ENCODE measurements at places on chromosomes 1 and 21.

- no peak for DNase-seq
These were observed 152.8 kb downstream of the ZSCAN20 start for GRCh38 chr1:33624991-33625870.

- no peak for DNase-seq
These were observed 73.1 kb downstream of the PRKAB2 start for GRCh38 chr1:147099192-147099591.

DNA sequence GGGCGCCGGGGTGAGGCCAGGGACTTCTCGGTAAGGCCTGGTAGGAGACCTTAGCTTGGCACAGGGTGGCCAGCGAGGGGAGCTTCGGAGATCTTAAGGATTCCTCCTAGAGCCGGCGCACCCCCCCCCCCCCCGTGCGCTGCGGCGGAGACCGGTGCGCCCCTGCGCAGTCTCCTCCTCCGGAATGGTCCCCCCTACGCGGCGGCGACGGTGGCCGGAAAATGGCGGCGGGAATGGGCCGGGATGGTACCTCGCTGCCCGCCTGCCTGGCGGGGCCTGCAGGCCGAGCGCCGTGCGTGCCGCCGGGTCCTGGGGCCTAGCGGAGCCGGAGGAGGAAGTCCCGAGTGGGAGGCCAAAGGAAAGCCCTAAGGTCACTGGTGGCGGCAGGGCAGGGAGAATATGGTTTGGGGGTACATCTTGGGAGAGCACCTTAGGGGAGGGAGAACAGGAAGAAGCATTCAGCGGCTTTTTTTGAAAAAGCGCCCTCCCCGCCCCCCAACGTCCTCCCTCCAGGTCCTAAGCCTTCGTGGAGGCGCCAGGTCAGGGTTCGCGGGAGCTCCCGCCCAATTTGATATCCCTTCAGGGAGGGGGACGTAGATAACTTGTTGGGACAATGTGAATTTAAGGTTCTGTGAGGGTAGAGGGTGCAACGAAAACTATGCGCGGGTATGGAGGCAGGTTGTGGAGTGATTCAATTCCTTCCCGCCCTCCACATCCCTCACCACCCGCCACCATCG lies 429 bp downstream of the SRRM1 start:
- DNase-seq = peak; percentile 45

GRCh38 chr1:154384650-154385489 lies 20.3 kb upstream of the IL6R start:
- DNase-seq = no peak

DNA sequence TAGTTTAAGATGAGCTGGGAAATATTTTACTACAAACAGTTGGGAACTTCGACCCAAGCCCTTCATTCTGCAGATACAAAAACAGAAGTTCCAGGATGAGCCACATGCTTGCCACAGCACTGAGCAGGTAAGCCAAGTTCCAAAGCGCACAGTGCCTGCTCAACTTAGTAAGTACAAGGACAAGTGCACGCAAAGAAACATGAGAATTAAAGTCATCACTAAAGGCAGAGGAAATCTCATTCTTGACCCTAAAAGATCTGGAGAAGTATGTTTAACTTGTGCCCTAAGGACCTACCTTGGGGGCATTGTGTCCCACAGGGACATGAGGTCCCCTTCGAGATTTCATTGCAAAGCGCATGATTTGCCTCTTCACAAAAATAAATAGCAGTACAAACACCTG lies 1.2 kb upstream of the UBAP2L start:
- DNase-seq = no peak

- DNase-seq = no peak
These were observed 95.5 kb upstream of the TPTE start for GRCh38 chr21:10425856-10426255.

DNA sequence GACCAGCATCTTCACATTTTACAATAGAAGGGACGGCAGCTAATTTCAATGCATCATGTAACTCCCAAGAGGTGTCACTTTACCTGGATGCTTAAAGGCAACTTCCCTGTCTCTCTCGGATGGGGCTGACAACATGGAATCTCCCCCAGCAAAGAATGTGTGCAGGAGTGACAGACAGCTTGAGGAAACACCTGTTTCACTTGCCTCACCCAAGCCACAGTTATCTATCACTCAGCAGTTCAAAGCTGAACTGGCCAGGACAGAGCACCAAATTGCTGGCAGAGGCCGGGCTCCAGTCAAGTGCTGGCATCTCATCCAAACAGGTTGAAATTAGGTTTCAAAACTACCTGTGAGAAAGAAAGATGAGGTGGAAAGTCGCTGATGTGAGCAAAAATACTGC lies 538.0 kb upstream of the PLXNA2 start:
- no peak for DNase-seq

DNA sequence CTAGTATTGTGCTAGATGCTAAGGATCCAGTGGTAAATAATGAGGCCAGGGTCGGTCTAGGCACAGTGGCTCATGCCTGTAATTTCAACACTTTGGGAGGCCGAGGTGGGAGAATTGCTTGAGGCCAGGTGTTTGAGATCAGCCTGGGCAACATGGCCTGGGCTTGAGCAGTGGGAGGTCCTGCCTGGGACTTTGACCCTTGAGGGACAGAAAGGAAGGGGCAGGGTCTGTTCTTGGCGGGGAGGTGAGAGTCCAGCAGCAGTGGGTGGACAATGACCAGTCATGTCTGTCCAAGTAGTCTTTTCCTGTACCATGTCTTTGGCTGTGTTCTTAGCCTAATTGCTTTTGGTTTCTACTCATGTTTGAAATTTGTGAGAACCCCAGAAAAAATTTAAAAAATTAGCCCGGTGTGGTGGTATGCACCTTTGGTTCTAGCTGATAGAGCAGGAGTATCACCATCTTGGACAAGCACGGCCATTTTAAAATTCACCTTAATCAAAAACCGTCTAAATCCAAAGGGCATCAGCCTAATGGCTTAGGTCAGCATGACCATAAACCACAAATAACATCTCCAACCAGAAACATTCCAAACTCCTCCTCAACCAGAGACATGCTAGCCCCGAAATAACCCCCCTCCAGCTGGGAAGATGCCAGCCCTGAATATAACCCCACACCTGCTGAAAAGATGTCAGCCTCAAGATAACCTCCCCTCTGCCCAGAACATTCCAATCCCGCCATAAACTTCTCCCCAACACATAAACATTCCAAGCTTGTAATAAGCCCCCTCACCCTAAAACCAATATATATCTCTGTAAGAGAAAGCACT lies 6.8 kb upstream of the AK2 start:
- DNase-seq = no peak

- DNase-seq = no peak
These were observed 513.0 kb downstream of the PTPRC start for GRCh38 chr1:199151634-199152425.

DNA sequence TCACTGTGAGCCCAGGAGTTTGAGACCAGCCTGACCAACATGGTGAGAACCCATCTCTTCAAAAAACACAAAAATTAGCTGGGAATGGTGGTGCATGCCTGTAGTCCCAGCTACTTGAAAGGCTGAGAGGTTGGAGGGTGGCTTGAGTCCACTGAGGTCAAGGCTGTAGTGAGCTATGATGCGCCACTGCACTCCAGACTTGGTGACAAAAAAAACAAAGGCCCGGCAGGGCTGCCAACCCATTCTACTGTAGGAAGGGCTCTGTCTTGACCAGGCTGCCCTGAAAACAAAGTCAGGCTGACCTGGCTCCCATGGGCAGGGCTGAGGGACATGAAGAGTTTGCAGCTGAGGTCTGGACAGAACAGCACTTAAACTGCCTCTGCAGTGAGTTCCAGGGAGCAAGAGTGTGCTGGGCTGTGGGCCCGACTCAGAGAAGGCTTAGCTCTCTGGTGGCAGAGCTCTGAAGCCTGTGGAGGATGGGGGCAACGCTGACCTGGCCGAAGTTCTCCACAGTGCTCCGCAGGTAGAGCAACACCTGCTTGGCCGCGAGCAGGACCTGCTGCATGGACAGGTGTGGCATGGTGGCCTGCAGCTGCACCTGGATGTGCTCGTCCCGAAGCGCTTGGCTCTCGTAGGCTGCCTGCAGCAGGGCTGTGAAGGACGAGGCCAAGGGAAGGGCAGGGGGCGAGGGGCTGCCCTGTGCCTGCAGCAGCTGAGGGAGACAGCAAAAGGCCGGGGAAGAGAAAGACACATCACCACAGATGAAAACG lies 42.4 kb downstream of the URB1 start:
- no peak for DNase-seq

- no peak for DNase-seq
These were observed 71.8 kb upstream of the PKN2 start for GRCh38 chr1:88612292-88612691.

DNA sequence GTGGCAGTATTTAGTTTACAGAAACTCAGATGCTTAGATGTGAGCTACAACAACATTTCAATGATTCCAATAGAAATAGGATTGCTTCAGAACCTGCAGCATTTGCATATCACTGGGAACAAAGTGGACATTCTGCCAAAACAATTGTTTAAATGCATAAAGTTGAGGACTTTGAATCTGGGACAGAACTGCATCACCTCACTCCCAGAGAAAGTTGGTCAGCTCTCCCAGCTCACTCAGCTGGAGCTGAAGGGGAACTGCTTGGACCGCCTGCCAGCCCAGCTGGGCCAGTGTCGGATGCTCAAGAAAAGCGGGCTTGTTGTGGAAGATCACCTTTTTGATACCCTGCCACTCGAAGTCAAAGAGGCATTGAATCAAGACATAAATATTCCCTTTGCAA lies 59.7 kb upstream of the ZNF326 start:
- no peak for DNase-seq

DNA sequence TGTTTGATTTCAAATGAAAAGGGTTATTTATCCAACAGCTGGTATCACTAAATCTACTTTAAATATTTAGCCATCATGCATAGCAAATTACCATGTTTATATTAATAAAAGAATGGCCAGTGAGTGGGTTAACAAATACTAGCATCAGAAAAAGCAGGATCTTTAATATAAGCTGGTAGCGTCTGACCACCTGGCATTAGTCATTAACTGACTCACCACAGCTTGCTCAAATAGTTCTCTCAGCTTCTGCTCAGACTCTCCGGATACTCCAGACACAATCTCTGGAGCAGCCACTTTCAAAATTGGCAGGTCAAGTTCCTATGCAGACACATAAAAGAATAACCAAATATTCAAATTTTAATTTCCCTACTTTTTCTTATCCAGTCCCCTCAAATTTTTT lies 29.6 kb downstream of the NVL start:
- no peak for DNase-seq
